Activated CD4-positive, alpha-beta T cell treated with anti-CD3 and anti-CD28 coated beads, Interleukin-2, amount 10 ng/mL, durations not matched to agents 7 days and 5 days (primary cell): ENCODE measurements at places on chromosomes 12 and 14. TPM values are rescaled to one million over a fixed set of nuclear protein-coding genes. Genes with fewer than 3 reads are reported as not detected.

The CLEC14A gene
- not detected for total RNA-seq

The SYCP3 gene
- total RNA-seq: 0.75 TPM

The CISTR gene
- total RNA-seq: not detected

GRCh38 chr12:20210621-20211215 lies 157.6 kb upstream of the PDE3A start:
- no peaks in the 10 kb centered on the region for H3K4me1 ChIP-seq
- H3K4me3 ChIP-seq: no peak overlapping the region
- H3K36me3 ChIP-seq: no peaks in the 10 kb centered on the region
- DNase-seq: no peak
- H3K27me3 ChIP-seq: no peaks in the 10 kb centered on the region

- no peaks in the 10 kb centered on the region for H3K4me1 ChIP-seq
- H3K27me3 ChIP-seq: no peaks in the 10 kb centered on the region
- H3K36me3 ChIP-seq: no peaks in the 10 kb centered on the region
- no peak overlapping the region for H3K4me3 ChIP-seq
- DNase-seq: no peak
These were observed 125.4 kb upstream of the PLEKHA5 start for GRCh38 chr12:19003987-19004619.
